Erythroblast (primary cell): ENCODE measurements at places on chromosomes 11 and 22.

DNA sequence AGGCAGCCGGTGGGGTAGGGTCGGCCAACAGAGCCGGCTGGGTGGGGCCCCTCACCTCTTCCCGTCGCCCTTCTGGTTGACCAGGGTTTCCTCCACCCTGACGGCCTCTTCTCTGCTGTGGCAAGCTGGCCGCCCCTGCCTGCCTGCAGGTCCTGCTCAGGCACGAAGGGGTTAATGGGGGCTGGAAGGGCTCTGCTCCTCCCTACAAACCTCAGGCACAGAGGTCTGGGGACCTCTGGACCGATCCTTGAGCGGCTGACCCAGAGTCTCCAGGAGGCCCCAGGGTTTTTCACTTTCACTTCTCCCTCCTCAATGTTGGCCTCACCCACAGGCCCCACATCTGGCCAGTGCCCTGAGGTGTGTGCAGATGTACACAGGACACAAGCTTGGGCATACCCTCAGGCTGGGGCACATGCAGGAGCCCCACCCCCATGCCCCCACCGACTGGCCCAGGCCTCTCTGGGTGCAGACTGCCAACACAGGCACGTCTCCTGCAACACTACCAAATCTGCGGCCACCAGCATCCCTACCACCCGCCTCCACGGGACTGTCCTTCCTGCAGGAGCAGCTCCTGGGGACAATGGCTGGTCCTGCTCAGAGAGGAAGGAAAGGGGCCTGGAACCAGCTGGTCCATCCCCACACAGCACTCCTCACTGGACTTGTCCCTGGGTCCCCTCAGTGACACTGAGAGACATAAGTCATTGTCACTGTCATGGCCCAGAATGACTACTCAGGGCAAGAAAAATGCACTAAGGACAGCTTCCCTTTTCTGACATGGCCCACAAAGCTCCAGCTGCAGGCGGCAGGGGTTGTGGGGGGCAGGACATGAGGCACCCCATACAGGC is 3.2 kb upstream of the TBX1 start:
- DNase-seq = no peak

DNA sequence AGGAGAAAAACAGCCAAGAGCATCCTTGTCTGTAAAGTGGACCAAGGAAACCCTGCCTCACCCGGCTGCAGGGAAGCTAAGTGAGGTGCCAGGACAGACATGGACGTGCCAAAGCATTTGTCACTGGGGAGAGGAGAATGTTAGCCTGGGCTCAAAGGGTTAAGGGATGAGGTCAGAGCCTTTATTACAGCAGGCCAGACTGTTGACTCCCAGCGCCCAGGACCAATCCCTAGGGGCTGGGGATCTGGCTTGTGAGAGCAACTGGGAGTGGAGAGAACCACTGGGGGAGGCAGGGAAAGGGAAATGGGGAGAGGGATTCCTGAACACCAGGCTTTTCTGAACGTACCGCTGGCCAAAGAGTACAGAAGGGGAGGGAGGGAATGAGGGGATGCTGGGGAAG is 2.6 kb downstream of the CHRM1 start:
- no peak for DNase-seq

GRCh38 chr11:108881131-108881530 is 216.3 kb downstream of the DDX10 start:
- DNase-seq = no peak

GRCh38 chr11:83773950-83774880 is 488.0 kb upstream of the CCDC90B start:
- no peak for DNase-seq

- DNase-seq = no peak
Observed at GRCh38 chr22:41377846-41378245, 3.9 kb upstream of the TEF start.

- no peak for DNase-seq
Observed at GRCh38 chr22:29083933-29084591, 11.2 kb downstream of the KREMEN1 start.

DNA sequence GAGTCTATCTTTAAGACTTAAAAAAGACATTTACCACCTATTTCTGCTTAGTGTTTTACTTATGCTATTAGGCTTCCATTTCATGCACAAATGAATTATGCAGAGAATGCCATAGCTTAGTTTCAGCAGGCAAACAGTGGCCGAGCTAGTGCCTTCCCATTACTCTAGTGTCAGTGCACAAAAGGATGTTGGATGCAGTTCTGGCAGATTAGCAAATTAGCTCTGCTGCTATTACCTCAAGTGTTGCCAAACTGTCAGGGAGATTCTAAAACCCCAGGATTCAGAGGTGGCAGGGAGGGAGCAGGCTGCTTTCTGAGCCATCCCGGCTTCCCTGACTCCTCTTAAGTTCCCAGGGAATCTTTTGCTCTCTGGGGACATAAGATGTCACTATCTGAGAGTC is 209.4 kb upstream of the NCAM1 start:
- no peak for DNase-seq

DNA sequence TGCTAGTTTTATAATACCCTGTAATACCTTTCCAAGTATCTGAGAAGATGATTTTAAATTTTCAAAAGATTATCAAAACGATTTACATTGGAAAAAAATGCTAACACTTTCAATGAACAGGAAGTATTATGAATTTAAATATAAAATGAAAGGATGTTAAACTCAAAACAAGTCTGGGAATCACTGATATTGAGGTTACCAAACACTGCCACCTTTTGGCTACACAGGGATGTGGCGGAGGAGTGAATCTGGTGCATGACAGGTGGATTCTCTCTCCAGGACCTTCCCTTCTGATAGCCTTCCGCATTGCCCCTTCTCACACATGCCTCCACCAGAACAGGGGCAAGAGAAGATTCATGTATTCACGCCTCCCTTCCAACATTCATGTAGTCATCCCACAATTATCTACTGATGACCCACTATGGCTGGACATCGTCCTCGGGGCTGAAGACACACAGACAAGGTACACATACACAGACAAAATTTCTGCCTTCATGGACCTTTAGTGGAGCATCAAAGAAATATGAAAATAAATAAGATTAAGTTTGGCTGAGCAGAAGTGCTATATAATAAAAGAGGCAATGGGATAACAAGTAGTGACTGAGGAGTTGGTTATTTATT is 34.7 kb downstream of the ATG16L2 start:
- peak; percentile 65 for DNase-seq

DNA sequence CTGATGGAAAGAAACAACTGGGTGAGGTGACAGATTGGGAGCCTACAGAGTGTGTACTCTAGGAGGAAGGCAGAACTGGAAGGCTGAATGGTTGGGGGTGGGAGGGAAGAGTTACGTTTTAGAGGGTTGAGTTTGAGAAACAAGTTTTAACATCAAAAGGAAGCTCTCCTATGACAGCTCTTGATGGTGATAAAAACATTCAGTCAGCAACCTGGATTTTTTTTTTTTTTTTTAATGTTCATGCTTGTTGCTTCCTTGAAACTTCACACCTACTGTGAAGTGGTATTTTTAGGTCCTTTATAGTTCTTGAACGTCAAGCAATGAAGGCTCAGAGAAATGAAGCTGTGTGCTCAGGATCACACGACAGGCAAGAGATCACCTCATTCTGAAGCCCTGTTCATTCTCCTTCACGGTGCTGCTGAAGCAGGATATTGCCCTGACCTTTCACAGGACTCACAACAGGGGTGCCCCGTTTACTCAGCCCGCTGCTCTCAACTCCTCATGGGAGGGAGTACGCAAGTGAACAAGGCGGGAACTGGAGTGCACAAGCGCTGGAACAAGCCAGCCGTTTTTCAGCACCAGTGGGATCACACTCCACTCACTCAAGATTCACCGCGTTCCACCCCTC is 1.6 kb upstream of the TMEM109 start:
- no peak for DNase-seq

DNA sequence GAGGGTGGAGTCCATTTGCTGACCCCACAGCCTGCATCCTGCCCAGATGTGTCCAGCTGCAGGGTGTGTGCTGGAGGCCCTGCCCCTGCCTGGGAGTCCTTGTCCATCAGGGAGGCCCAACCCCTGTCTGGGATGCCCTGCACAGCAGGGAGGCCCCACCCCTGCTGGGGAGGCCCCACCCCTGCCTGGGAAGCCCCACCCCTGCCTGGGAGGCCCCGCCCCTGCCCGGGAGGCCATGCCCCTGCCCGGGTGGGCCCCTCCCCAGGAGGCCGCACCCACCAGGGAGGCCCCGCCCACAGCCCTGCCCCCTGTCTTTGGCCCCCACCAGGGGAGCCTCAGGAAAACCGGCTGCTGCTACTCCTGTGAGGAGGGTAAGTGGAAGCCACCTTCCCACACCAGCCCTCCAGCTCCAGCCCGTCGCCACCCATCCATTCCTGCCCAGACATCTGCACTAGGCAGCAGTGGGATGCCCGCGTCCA is 37.2 kb downstream of the MUC5B start:
- DNase-seq = peak; percentile 77

DNA sequence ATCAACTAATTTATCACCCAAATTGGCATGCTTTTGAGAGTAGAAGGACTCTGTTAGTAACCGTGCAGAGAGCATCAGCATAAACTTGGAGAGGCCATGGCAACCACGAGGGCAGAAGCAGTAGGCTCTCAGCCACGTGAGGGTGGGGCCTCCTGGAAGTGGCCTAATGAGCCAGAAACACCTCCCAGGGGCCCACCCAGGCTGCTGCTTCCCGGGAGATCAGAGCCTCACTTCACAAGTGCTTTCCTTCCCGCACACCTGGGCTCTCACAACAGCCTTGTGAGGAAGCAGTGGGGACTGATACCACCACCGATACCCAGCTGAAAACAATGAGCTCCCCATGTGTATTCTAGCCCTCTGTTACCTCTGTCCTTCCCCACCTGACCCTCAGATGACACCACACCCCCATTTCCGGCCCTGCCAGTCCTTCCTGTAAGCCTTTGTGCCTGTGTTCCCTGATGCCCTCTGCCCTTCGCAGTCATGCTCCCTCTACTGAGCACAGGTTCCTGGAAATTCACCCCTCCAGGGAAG is 17.0 kb downstream of the TRIM29 start:
- no peak for DNase-seq

- no peak for DNase-seq
Observed at GRCh38 chr22:22166941-22167713, 77.5 kb upstream of the VPREB1 start.

DNA sequence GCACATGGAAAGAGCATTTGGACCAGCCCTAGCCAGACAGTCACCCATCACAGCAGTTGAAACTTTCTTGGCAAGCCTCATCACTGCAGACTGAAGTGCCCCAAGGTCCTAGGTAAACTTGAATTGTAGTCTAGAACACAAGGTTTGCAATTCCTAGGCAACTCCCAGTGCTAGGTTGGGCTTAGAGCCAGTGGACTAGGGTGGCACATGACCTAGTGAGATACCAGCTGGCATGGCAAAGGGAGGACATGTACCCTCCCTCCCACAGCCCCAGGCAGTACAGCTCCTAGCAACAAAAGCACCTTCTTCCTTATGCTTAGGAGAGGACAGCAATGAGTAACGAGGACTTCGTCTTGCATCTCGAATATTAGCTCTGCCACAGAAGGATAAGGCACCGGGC is 889.5 kb downstream of the JRKL start:
- DNase-seq = no peak

- no peak for DNase-seq
Observed at GRCh38 chr22:26197425-26197824, 28.2 kb downstream of the SEZ6L start.
